ENCODE measurements at places on chromosomes 3 and 15.

- DNase-seq = no peak
Observed at GRCh38 chr3:107264888-107265287, 112.4 kb upstream of the CCDC54 start.

- DNase-seq = no peak
Observed at GRCh38 chr15:82014989-82015388, 30.8 kb downstream of the MEX3B start.

GRCh38 chr3:159586571-159587202 lies 401.9 kb upstream of the IL12A start:
- DNase-seq = no peak

DNA sequence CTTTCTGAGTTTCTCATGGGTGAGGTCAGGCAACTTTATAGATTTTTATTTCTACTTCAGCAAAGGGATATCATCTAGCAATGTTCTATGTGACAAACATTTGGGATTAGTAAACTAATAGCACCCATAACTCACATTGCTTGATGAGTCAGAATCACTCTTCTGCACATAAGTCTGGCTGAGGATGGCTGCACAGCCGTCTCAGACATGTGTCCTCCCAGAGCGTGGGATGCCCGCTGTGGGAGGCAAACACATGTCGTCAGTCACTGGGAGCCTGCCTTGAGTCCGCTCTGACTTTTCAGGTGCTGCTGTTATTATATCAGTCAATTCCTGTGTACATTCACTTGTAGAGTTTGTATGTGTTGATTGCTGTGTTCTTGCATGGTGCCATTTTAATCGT lies 230.7 kb upstream of the TRIM42 start:
- DNase-seq = no peak

DNA sequence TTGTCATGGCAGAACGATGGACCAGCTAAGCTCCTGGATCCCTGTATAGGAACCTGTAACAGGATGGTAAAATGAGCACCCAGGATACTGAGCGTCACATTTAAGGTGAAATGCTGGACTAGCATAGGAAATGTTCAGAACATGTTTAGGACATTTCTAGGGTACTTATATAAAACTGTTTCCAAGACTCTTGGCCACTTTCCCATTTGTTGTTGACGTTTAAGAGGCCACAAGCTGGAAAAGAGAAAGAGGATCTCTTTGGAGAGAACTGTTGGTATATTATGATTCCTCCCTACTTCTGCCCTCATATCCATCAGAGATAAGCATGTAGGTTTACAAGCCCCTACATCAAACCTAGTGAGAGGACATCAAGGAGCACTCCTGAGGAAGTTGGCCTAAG lies 57.5 kb downstream of the SCN11A start:
- DNase-seq = no peak

DNA sequence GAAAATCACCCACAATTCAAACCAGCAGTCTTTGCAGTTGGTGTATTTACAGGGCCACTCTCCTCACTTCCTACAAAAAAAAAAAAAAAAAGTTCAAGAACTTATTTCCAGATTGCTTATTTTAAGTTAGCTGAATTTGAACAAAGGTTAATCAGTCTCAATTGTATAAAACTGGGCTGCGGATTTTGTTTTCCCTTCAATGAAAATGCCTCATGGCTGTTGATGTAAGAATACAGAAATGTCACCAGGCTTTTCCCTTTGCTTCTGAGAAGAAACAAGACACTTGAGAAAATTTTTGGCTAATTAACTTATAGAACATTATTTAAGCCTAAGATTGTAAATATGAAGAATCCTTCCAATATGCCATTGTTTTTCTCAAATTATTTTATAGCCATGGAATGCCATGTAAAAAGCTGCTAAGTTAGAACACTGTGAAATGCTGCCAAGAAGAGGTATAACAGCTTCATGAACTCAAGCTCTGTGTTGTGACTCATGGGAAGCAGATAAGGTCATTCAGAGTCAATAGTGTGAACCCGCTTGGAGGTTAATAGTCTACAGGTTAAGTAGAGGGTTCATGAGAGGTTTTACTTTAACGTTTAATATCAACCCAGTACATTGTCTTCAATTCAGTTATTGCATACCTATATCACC lies 84.3 kb upstream of the ABI3BP start:
- no peak for DNase-seq

DNA sequence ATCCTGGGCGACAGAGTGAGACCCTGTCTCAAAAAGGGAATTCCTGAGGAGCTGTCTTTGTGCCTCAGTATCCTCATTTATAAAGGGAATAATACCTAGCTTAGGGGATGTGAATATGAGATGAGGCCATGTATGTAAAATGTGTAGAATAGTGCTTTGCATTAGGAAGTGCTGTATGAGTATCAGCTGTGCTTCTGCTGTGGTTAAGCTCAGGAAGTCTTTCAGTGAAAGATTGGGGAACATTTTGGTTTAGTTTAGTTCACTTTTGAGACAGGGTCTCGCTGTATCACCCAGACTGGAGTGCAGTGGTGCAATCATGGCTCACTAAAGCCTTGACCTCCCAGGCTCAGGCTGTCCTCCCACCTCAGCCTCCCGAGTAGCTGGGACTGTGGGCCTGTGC lies 10.6 kb downstream of the THUMPD3 start:
- no peak for DNase-seq

GRCh38 chr3:171168086-171168485 lies 141.6 kb upstream of the SLC2A2 start:
- DNase-seq = no peak

- no peak for DNase-seq
Observed at GRCh38 chr3:69439643-69440270, 53.9 kb upstream of the FRMD4B start.

DNA sequence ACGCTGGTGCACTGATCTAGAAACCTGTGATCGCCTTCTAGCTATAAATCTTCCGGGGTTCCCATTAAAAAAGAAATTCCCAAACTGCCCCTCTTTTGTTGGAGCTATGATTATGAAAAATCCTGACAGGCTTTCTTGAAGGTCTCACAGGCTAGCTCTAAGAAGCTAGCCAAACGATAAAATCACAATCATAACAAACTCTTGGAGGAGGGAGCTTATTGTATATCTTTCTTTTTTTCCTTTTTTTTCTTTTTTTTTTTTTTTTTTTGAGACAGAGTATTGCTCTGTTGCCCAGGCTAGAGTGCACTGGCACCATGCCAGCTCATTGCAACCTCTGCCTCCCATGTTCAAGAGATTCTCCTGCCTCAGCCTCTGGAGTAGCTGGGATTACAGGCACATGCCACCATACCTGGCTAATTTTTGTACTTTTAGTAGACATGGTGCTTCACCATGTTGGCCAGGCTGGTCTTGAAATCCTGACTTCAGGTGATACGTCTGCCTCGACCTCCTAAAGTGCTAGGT lies 72.0 kb downstream of the MYO1E start:
- no peak for DNase-seq

DNA sequence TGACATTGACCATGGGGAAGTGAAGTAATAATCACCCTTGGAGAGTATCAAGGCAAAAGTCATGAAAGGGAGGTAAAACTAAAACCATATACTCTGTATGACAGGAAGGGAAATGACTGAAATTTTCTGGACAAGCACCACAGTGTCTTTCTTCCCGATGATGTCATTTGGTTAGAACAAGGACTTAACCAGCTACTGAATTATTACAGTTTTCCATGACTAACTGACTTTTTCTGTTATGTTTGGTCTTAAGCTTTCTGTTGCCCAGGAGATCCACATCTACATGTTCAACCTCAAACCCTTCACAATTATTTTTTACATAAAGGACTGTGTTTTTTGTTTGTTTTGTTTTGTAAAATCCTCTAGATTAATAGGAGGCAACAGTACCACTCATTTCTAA lies 191.9 kb upstream of the IL12A start:
- no peak for DNase-seq
